ENCODE measurements at places on chromosomes 2 and 18. TPM values are rescaled to one million over a fixed set of nuclear protein-coding genes. Genes with fewer than 3 reads are reported as not detected.

DNA sequence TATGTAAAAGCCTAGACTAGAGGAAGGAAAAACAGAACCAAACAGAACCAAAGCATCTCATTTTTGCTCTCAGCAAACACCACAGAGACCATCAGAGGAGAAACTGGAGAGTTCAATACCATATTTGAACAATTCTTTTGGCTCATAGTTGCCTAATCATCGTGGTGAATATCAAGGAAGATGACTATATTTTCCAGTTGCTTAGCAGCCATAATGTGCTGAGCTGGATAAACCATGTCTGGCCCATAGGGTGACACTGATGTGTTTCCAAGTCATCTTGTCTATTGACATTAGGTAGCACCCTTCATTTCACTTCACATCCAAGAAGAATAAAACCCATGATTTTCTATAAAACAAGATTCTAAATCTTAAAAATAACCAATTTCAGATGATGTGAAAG, 5.9 kb upstream of the XRCC5 start:
- DNase-seq: no peak

Gene SLC4A3
- total RNA-seq: 8.7 TPM

Gene BMP10
- not detected for total RNA-seq

GRCh38 chr2:210681491-210681890, 125.1 kb downstream of the CPS1 start:
- no peak for DNase-seq

Gene LCLAT1
- 18.9 TPM for total RNA-seq

GRCh38 chr2:234095301-234095700, 44.8 kb downstream of the SPP2 start:
- DNase-seq: no peak

Gene FOSL2
- total RNA-seq: 4.5 TPM

GRCh38 chr2:33013684-33014110, 66.9 kb downstream of the LTBP1 start:
- no peak for DNase-seq

Measured in WTC11 (cell line).